ENCODE measurements at places on chromosomes 5 and 9.

- DNase-seq = no peak
Observed at GRCh38 chr9:38356851-38357250, 35.7 kb upstream of the ALDH1B1 start.

DNA sequence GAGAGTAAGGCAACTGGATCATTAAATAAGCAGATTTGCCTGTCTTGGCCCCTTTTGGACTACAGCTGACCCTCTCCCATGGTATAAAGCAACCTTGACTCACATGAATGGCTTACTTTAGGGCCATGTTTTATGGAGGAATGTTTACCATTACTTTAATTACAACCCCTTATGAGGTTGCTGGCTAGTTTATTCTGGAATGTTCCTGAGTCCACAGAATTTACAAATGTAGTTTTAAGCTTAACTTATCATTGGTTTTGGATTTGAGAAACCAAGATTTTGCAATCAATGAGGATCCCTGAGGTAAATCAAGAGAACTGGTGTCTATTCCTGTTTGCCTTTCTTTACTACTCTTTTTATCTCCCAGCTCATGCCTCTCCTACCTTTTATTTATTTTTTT, 15.7 kb downstream of the SLC28A3 start:
- no peak for DNase-seq

- DNase-seq = no peak
Observed at GRCh38 chr9:35656831-35657545, 831 bp downstream of the RMRP start.

- no peak for DNase-seq
Observed at GRCh38 chr5:176659512-176659839, 12.2 kb downstream of the TSPAN17 start.

DNA sequence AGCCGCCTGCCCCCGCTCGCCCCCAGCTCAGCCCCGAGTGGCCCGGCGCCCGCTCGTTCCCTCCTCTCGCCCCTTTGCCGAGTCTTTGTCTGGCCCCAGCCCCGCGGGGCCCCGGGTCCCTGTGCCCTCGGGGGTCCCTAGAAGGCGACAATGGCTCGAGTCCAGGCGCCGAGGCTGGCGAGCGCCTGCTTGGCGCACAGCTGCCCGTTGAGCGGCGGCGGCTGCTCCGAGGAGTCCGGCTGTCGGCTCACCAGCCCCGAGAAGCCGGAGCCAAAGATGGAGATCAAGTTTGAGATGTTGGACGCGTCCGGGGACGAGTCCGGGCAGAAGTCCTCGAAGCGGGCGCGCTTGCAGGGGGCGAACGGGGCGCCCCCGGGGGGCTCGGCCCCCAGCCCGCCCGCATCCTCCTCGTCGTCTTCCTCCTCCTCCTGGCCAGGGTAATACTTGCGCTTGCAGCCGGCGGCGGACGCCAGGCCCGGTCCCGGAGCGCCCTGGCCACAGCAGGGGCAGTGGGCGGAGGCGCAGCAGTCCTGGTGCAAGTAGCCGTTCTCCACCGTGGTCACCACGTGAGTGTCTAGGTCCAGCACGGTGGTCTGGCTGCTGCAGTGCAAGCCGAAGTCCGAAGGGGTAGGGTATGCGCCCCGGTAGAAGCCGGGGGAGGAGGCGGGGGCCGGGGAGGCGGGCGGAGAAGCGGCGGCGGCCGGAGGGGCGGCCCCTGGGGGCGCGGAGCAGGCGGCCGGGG, 1.2 kb downstream of the IER5L start:
- no peak for DNase-seq

DNA sequence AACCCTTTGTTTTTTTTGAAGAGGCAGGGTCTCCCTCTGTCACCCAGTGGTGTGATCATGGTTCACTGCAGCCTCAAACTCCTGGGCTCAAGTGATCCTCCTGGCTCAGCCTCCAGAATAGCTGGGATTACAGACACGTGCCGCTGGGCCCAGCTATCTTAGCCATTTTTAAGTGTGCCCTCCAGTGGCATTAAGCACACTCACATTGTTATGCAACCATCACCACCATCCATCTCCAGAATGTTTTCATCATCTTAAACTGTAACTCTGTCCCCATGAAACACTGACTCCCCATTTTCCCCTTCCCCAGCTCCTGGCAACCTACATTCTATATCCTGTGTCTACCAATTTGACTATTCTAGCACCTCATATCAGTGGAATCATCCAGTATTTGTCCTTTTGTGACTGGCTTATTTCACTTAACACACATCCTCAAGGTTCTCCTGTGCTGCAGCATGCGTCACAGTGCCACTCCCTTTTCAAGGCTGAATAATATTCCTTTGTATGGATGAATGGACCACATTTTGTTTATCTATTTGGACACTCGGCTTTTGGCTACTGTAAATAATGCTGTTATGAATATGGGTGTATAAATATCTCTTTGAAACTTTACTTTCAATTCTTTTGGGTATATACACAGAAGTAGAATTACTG, 12.5 kb upstream of the RAPGEF1 start:
- no peak for DNase-seq

GRCh38 chr9:95876595-95876994, 1.1 kb downstream of the ERCC6L2 start:
- no peak for DNase-seq

- no peak for DNase-seq
Observed at GRCh38 chr5:31962871-31963307, 211.2 kb downstream of the GOLPH3 start.

DNA sequence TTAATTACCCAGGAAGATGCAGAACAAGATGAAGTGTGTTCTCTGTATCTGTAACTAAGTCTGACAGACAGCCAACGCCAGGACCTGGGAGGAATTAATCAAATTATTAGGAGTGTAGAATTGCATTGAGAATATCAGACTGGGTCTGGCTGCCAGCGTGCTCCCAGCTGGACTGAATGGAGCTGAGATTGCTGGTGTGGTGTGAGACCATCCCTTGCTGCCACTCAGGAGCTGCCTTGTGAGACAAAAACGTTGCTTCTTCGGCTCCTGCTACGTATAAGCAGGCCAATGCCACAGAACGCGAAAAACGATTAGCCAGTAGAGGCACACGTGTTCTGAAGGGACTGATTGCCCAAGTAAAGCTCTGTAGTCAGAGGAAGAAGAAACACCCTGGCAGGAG, 66.8 kb downstream of the AMBP start:
- DNase-seq = no peak

- no peak for DNase-seq
Observed at GRCh38 chr5:134022333-134022732, 17.6 kb upstream of the VDAC1 start.

GRCh38 chr9:38700695-38701094, 19.2 kb downstream of the FAM240B start:
- DNase-seq = no peak

GRCh38 chr9:100219347-100219746, 120.3 kb downstream of the INVS start:
- no peak for DNase-seq

DNA sequence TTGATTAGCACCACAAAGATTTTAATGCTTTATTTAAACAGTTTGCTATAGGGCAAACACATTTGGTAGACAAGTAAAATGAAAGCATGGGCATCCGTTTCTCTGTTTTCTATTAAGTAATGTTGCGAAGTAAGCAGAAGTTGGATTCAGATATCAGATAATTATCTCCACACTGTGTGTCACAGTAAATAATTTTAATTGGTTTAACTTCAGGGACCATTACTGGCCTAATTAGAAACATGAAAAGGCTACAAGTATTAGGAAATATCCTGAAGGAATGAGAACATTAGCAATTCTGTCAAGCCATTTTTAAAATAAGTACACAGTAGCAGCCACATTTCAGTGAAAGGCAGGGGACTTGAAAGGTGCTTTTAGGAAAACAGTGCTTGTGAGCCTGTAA, 975.4 kb downstream of the NR2F1-AS1 start:
- no peak for DNase-seq
